Testis (tissue), 5 donors: ENCODE measurements at places on chromosomes 11 and 22.

- DNase-seq: no peak
Observed at GRCh38 chr22:27348634-27349033, 452.9 kb downstream of the MN1 start.

DNA sequence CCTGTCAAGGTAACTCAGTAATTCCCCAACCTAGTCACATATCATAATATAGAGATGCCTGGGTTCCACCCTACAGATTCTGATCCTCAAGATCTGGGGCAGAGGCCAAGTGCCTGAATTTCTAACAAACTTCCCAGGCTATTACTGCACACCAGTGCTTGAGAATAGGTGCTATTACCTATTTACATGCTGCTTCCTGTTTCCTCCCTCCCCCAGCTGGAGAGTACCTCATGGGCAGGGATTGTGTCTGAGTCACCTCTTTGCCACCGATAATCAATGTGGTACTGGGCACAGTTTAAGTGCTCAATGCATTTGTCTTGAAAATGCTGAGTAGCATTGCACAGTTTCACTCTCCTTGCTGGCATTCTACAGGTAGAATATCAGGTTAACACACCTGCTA lies 582.2 kb upstream of the CADM1 start:
- DNase-seq: no peak

- no peak for DNase-seq
Observed at GRCh38 chr22:43560651-43561050, 148.8 kb downstream of the MPPED1 start.

- no peak for DNase-seq
Observed at GRCh38 chr11:95711945-95712221, 77.7 kb downstream of the FAM76B start.

DNA sequence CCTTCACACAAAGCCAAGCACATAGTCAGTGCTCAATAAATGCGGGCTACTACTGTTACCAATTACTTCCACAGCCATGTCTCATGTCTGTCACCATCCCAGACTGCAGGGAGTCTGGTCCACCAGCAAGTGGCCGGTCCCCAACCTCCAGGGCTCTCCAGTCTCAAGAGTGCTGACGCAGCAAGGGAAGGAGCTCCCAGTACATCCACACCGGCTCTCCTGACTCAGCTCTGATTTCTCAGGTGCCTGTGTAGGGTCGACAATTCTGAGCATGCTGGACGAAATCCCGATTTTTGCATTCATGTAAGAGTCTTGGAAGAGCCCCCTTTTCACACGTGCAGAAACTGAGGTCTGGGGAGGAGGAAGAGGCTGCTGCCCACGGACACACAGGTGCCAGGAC lies 10.3 kb upstream of the NEFH start:
- no peak for DNase-seq

- DNase-seq: no peak
Observed at GRCh38 chr22:47066616-47066905, 304.1 kb downstream of the TBC1D22A start.

DNA sequence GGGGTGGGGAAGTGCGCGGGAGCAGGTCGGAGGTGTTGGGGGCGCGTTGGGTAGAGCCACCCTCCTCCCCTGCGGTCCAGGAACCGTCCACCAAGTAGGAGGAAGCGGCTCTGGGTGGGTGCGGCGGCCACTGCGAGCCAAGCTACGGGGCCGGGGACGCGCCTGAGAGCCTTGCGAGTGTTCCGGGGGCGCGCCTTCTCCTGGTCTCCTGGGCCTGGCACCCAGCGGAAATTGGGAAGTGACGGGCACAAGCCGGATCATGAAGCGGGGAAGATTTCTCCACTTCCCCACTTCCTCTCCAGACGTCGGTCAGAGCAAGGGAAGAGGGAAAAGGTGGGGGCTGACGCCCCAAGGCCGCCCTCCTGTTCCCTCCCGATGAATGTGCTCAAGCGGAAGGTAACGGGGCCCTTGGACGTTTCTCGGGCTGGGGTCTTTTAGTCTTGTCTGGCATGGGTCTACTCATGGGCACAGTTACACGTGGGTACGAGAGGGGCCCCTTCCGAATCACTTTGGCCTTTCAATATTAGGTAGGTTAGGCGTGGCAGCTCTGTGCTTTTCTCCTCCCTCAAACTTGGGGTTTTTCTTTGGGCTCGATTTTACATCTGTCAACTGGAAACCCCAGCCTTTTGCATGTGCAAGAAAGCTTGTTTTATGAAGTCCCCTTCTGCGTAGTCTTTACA lies 865 bp downstream of the RBM14 start:
- peak; percentile 81 for DNase-seq

DNA sequence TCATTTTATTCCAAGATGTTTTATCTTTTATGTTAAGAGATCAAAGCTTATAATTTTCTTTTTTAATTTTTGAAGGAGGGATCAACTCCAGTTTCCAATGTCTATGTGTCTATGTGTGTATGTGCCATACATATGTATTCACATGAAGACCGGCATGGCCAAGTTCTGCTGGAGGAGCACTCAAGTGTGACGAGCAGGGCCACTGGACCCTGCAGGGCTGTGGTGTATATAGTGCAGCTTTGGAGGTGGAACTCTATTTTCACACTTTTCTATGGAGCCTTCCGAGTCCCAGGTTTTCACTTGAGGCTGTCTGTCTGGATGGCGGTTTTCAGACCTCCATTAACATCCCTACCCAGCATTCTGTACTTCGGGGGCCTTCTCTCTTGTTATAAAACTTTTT lies 36.5 kb upstream of the TTC12 start:
- no peak for DNase-seq

GRCh38 chr22:47787501-47788227 lies 1025.2 kb downstream of the TBC1D22A start:
- no peak for DNase-seq

GRCh38 chr22:50326225-50326955 lies 422 bp downstream of the DENND6B start:
- DNase-seq: no peak

DNA sequence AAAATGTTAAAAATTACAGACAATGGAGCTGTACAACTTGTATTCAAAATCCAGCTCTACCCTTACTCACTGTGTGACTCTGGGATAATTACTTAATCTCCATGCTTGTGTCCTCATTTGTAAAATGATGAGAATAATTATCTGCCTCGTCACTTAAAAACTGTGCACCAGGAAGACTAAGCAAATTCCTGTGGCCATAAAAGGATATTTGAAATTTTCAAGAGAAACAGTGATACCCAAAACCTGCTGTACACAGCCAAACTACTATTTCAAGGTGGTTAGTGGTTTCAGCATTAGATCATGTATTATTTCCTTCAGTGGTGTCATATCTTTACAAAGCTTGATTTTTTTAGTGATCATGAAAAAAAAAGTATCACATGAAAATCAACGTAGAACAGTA lies 136.9 kb downstream of the METTL15 start:
- DNase-seq: no peak

GRCh38 chr22:26985931-26986782 lies 328.8 kb downstream of the MIAT start:
- DNase-seq: no peak

- no peak for DNase-seq
Observed at GRCh38 chr11:78783846-78784245, 209.2 kb upstream of the NARS2 start.

GRCh38 chr22:45585437-45585755 lies 82.7 kb downstream of the FBLN1 start:
- no peak for DNase-seq

- peak; percentile 77 for DNase-seq
Observed at GRCh38 chr11:68127714-68128681, 6.8 kb upstream of the CHKA start.

- DNase-seq: no peak
Observed at GRCh38 chr11:57896361-57897145, 127.1 kb upstream of the OR9Q1 start.

DNA sequence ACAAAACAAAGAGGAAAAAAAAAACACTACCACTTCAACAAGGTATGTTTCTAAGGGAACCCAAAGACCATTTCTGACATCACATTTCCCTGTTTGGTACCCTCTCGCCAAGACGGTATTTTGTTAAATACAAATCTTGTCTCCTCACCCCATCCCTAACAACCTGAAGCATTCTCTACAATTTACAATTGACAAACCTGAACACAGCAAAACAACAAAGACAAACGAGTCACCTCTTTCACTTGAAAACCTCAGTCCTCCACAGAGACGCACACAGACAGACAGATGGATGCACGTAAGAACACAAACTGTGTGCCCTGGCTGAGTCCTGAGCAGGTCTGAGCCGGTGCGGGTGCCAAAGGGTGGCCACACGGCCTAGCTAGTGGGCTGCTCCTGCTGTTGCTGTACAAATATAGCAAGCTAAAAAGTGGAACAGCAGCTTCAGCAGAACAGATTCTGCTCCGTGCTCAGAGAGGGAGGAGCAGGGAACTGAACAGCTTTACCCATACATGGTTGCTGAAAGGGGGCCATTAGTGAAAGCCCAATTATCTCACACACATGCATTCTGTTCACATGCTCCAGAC lies 28.5 kb downstream of the CELF1 start:
- DNase-seq: peak; percentile 34

DNA sequence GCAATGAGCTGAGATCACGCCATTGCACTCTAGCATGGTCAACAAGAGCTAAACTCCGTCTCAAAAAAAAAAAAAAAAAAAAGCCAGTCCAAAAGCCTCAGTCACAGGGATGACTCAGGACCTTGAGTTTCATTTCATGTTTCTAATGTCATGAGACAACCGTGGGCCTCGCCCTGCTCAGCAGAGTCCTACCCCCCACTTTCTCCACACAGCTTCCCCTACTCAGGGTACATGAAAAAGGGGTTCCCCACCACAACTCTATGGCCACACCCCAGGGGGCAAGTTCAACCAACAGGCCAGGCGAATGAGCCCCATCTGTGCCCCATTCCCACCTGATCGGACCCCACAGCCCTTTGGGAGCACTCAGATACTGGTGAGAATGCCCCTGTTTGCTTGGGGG lies 24.3 kb upstream of the ADA2 start:
- no peak for DNase-seq

DNA sequence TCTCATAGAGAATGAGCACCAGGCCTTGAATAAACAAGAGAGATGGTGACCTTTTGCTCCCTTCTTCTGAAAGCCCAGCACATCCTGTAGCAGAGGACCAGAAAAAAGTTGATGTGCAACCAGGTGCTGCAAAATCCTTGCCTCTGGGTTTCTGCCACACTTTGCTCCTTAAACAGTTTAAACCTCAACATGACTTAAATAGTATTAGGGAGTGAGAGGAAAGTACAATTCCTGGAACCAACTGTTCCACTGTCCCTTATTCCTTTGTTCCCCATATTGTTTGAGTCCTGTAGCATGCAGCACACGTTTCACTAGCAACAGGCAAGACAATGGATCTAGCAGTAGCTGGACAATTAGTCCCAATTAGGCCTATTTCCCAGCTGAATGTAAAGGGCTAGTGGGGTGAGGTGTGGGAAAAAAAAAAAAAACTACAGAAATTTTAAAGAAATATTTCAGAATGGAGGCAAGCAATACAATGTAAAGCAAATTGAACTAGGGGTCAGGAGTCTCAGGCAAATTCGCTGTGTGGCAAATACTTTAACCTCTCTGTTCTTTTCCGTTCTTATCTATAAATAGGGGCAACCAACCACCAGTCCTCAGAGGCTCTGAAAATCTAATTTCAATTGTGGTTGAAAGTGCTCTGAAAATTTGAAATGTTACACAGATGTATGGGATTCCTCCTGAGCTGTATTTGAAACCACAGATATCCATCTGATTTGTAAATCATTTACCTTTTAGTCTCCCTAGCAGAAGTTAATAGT lies 6.6 kb downstream of the MPPED2 start:
- DNase-seq: no peak

DNA sequence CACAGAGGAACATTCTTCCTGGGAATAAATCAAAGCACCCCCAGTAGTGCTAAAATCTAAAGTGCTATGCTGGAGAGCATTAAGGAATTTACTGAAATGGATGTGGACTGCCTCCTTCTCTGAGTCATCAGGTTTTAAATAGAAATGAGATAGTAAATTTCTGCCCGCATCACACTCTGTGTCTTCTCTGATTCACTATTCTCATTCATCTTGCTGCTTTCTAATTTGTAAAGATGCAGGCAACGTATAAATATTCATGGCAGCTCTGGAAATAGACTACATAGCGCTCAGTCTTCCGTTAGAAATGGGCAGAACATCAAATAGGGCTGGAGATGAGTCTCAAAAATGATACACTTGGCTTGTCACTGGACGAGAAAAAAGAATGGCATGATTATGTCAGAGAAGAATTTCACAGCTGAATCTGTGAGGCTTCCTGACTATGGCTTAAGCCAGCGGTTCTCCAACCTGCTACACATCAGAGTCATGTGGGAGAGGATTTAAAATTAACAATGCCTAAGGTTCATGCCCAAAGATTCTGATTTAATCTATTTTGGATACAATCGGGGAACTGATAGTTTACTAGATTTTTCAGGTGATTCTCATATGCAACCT lies 178.2 kb downstream of the LRRC4C start:
- no peak for DNase-seq

- no peak for DNase-seq
Observed at GRCh38 chr22:46533070-46533833, 4.2 kb downstream of the CELSR1 start.

- no peak for DNase-seq
Observed at GRCh38 chr11:106088896-106089295, 11.4 kb downstream of the AASDHPPT start.

- DNase-seq: no peak
Observed at GRCh38 chr11:124801014-124801413, 808 bp upstream of the MSANTD2 start.

- no peak for DNase-seq
Observed at GRCh38 chr22:36538529-36538928, 9.6 kb upstream of the EIF3D start.

- no peak for DNase-seq
Observed at GRCh38 chr22:49133541-49133940, 694.1 kb downstream of the BRD1 start.

- DNase-seq: no peak
Observed at GRCh38 chr11:27894552-27894951, 194.3 kb upstream of the BDNF start.

GRCh38 chr11:3933165-3933628 lies 77.7 kb downstream of the STIM1 start:
- DNase-seq: no peak

DNA sequence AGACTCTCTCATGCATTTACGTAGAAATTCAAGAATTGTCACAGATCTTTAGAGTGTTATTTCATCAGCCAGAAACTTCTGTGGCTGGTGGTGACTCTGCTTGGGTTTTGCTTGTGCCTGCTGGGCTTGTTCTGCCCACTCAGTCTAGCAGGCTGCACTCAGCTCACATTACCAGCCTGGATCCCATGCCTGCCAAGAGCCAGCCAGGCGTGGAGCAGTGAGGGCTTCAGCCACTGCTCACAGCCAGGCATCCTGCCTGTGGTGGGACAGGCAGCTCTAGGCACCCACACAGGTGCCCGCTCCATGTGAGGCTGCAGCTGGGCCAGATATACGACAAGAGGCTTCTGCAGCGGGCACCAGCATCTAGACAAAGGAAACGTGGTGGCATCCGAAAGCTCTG lies 1213.3 kb upstream of the RAG2 start:
- DNase-seq: no peak

DNA sequence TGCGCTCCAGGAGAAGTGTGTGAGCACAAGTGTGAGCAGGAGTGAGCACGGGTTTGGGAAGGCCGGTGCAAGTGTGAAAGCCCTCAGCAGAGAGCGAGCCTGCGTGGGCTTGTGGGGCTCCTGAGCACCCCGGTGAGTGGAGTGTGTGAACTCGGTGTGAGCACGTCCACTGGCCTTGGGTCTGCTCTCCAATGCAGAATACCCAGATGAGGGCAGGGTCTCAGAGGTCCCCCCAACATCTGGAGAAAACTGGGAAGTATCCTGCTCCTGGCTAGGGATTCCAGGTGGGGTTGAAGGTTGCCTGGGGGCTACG lies 1.2 kb downstream of the ESRRA start:
- no peak for DNase-seq

GRCh38 chr11:11668781-11669180 lies 47.0 kb upstream of the GALNT18 start:
- no peak for DNase-seq

- DNase-seq: no peak
Observed at GRCh38 chr11:17186932-17187692, 20.7 kb downstream of the PIK3C2A start.
